ENCODE measurements at places on chromosomes 2 and 18.

DNA sequence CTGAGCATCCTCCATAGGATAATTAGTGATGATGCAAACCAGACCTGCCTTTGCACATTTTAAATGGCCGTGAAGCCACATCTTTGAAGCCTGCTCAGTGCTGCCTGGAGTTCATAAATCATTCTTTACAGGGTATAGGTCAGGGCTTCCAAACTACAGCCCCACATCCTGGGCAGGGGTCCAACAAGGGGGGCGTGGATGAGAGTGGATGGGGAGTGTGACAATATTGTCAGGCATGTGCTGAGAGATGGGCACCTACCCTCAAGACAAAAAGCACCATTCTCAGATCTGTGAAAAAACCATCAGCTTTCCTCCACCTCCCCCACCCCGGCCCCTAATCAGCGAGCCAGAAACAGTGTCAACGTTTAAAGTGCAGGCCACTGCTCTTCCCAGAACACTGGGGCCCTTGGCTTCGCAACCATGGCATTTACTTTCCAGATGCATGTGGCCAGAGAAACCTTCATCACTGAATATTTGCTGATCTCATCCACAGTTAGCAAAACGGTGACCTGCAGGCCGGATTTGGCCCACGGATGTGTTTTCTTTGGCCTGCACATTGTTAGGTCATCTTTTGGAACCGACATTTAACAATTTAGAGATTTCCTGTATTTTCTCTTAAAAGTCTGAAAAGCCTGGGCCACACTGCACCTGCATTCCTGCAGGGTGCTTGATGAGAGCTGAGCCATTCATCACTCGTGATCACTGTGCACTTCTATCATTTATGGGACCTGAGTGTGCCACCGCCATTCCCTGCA is 130.7 kb downstream of the ANKRD44 start:
- no peak for DNase-seq

DNA sequence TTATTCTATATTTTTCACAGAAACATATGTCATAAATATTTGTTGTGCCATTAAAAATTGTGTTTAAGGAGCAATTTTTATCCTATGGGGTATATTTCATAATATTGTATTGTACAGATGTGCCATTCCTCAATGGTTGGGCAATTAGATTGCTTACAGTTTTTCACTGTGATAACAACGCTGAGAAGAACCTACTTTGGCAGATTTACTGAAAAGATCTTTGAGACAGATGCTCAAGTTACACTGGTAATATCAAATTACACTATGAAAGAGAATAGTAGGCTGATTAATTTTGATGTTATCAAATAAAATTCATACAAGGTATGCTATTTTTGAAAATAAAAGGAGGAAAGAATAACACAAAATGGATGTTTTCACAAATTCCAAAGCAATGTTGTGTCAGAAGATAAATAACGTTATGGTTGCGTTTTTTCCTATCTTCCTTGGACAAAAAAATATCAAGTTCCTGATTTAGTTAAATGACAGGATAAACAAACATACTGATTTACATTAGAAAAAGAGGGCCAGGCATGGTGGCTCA is 335.1 kb upstream of the ZNF521 start:
- DNase-seq, result no peak

GRCh38 chr18:49837889-49838288 is 24.6 kb upstream of the ACAA2 start:
- no peak for DNase-seq

GRCh38 chr2:61233581-61233980 is 71.6 kb downstream of the C2orf74 start:
- DNase-seq, result peak; percentile 46

DNA sequence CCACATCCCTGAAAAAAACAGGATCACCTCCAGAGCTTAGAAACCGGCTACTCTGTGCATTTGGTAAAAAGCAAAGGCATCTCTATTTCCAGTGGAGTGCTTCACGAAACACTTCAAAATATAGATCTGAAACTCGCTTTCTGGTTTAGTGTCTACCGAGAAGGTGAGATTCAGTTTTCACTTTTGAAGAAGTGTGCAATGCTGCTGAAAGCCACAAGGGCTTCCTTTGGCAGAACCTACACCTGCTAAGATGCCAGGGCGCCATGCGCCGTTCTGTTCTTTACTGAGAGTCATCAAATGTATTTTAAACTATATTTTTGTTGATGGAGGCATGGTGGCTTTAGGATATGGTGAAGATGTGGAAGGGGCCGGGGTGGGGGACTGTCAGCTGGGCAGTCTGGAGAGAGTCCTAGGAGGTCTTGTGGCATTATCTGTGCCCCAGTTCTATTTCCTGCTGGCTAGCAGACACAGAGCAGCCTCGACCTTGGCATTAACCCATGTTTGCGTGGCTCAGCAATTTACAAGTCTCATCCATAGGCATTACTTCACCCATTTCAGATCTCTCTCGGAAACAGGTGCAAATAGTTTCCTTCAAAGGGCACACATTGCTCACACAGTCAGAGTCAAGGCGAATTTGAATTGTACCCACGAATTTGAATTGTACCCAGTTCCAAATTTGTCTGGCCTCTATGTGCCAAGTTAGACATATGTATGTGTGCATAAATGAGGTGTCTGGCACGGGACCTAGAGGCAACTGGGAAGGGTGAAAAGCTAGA is 46.7 kb upstream of the KCNF1 start:
- no peak for DNase-seq

DNA sequence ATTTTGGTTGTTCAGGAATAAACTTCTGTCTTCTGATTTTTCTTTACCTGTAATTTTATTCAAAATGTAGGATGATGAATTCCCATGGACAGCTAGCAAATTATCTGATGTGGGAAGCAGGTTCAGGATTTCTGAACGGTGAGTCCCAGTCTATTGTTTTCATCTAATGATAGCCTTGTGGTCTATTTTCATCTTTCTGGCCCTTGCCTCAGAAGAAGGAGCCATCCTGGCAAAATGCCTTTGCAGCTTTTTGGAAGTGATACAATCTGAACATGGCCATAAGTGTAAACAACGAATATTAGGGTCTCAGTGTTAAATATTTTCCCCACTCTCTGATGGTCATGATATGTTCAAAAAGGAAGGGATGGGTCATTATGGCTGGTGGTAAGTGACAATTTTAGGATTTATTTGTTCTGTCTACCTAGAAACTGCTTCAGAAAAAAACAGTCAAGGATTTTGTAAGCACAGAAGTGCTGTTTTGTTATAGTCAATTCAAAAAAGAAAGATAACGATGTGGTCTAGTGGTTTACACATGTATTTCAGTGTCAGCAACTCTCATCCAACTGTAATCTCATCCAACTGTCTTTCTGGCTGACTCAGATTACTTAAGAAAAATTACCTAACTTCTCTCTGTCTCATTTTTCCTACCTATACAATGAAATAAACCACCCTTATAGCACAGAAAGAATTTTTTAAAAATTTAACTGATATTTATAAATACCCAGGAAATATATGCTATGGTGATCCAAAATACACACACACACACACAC is 272.6 kb upstream of the ERBB4 start:
- DNase-seq, result no peak

DNA sequence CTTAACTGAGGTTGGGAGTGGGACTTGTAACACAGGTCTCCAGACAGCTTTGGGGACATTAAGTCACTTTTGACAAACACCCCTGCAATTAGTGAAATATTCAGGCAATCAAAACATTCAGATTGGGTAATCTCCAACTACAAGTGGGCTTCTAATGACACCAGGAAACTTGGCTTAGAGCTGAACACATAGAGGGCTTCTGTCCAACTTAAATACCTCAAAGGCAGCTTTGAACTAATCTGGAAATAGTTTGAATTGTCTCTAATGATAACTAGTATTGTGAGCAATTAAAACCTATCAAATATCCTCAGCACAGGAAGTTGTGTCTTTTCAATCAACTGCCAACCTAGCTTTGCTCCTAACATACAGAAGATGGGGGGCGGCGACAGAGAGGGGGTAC is 5.1 kb upstream of the ASPRV1 start:
- DNase-seq, result no peak

DNA sequence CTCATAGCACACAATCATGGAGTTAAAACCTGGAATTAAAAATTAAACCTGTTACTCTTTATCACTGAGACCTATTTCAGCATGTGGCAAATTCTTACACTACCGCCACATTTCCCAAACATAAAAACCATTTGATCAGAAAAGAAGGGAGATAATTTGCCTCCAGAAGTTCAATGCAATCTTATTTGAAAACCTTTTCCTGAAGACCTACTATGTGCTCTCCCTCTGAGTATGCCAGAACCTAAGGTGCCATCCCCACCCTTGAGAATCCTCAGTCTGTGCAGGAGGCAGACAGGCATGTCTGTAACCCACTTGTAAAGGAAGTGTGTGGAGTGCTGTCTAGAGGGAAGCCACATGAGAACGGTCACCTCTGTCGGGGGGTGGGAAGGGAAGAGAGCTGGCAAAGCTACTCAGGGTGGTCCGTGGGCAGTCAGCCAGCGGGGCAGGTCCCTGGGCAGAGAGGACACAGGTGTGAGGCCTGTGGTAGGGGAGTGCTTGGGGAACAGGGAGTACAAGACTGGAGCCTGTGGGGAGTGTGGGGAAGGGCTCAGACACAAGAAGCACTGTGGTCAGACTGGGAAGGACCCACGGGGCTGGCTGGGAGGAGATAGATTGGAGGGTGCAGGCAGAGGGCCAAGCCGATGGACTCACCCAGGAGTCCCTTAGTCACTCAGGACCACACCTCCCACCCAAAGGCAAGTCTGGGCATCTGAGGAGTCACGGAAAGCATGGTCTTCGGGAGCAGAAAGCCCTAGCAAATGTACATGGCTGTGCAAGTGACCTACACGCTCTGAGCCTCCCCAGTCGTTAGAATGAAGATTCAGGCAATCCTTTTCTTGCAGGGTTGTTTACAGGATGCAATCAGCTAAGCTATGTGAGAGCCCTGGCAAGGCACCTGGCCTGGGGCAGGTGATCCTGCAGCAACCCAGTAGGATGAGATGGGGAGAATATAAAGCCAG is 22.8 kb downstream of the CRACDL start:
- DNase-seq, result no peak

DNA sequence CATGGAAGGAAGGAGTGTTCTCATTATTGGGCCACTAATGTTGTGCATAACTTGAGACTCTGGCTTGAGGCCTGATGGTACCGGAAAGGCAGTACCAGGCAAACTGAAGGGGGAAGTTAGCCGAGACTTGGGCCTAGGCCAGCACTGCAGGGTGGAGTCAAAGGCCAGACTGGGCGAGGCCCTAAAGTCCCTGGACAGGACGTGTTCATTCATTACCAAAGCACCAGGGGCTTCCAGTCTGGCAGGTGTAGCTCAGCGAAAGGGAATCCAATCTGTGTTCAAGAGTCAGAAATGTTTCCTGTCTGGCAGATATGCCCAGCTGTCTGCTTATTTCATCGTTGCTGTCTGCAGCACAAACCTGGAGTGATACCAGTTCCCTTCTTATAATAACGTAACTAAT is 4.7 kb upstream of the ITSN2 start:
- DNase-seq, result peak; percentile 67

DNA sequence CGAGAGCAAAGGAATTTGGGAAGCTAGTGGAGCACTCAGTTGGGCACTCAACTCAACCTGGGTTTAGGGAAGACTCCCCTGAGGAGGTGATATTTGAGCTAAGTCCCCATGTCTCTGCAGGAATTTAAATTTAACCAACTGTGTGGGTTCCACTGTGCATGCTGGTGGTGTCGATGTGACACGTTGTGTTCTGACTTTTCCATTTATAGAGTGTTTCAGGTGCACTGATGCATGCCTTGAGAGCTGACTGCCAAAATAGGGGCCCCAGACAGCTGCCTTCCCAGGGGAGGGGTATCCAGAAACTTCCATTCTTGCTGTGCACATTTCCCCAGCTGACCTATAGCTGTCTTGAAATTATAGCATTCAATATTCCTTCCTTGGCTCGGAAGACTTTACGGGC is 63.7 kb upstream of the BCL2L11 start:
- DNase-seq, result no peak

GRCh38 chr2:59967691-59968090 is 585.8 kb downstream of the BCL11A start:
- DNase-seq, result no peak

DNA sequence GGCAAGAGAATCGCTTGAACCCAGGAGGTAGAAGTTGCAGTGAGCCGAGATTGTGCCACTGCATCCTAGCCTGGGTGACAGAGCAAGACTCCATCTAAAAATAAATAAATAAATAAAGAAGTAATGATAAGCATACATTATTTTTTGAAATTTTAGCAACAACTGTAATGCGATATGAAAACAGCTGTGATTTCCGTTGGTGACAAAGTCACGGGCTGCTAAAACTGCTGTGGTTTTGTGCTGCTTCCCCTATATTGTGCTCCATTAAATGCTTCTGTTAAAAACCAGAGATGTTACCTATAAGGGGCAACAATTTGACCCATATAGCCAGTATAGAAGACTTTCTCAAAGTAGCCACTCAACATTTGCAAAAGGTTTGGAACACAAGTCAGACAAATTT is 8.3 kb downstream of the TRIM54 start:
- DNase-seq, result no peak

DNA sequence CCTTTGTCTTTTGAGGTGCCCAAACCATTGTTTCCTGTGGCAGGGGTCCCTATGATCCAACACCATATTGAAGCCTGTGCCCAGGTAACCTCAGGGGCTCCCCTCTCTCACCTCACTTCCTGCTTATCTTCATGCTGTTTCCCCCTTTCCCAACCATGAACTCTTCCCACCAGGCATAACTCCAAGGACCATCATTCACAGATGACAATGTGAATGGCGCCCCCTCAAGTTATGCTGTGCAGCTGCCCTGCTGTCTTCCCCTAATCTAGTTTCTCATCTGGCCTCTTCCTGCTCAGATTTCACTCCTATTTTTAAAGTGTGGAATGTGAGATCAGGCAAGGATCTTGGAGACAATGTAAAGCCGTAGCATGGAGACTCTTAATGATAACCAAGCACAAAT is 1.4 kb downstream of the GMPPA start:
- DNase-seq, result no peak

DNA sequence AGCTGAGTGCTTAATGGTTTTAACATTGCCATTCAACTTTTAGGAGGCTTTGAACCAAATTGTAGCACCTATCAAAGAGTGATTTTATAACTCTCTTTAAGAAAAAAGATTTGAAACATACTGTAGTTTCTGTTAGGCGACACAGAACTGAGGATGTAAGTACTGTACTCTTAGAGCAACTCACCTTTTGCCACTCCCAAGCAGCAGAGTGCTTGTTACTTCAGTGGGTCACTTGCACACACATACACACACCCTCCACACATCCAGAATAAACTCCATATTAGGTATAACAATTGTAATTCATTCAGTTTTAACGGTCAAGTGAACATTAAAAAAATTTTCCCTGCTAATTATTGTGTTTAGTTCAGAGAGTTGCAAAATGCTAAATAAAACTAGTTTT is 118.3 kb downstream of the CAMKMT start:
- no peak for DNase-seq
